ENCODE measurements at places on chromosomes 6 and 20. TPM values are rescaled to one million over a fixed set of nuclear protein-coding genes. Genes with fewer than 3 reads are reported as not detected.

ECT2L gene
- 0.20 TPM for total RNA-seq

IP6K3 gene
- not detected for total RNA-seq

ULBP3 gene
- 3.0 TPM for total RNA-seq

UBE2V1 gene
- 75.9 TPM for total RNA-seq

SLC22A7 gene
- total RNA-seq = not detected

ZCCHC3 gene
- total RNA-seq = 12.5 TPM

TRIM40 gene
- total RNA-seq = not detected

EPB41L1 gene
- 33.9 TPM for total RNA-seq

C20orf96 gene
- total RNA-seq = 1.7 TPM

MOG gene
- total RNA-seq = not detected

MAS1 gene
- 0.05 TPM for total RNA-seq

DOP1A gene
- total RNA-seq = 6.6 TPM

SCRT2 gene
- total RNA-seq = not detected

MUCL3 gene
- not detected for total RNA-seq

BPI gene
- total RNA-seq = not detected

LINC00237 gene
- not detected for total RNA-seq

GPR6 gene
- not detected for total RNA-seq

FILIP1 gene
- total RNA-seq = 1.1 TPM

CLVS2 gene
- total RNA-seq = under 0.01 TPM

RBPJL gene
- not detected for total RNA-seq

MYCT1 gene
- 0.75 TPM for total RNA-seq
